ENCODE measurements at places on chromosomes 16 and 17.

DNA sequence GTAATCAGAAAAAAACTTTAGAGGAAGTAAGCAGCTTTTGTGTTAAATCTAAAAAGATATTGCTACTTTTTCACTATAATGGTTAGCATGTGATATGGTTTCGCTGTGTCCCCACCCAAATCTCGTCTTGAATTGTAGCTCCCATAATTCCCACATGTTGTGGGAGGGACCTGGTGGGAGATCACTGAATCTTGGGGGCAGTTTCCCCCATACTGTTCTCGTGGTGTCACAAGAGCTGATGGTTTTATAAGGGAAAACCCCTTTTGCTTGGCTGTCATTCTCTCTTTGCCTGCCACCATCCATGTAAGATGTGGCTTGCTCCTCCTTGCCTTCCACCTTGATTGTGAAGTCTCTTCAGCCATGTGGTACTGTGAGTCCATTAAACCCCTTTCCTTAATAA lies 117.1 kb downstream of the KCNJ2 start:
- no peak for DNase-seq

GRCh38 chr17:39756380-39757079 lies 18.8 kb downstream of the GRB7 start:
- no peak for DNase-seq

DNA sequence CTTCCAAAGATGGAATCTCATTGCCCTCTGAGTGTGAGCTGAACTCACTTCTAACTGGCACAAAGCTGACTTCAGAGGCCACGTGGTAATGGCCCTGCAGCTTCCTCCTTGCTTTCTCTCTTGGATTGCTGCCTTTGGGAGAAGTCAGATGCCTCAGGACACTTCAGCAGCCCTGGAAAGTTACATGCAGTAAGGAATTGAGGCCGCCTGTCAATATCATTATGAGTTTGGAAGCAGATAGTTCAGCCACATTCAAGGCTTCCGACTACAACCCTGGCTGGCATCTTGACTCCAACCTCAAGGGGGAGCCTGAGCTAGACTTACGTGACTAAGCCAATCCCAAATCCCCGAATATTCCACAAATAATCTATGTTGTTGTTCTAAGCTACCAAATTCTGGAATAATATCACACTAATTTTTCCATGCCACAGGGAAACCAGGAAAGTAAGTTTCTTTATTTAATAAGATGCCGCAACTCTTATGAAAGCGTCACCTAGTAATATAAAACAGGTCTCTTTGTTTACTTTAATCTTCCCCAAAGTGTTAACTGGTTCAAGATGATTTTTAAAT lies 13.6 kb downstream of the CEP20 start:
- no peak for DNase-seq

- DNase-seq = no peak
Observed at GRCh38 chr17:30363715-30364202, 15.0 kb upstream of the CPD start.

DNA sequence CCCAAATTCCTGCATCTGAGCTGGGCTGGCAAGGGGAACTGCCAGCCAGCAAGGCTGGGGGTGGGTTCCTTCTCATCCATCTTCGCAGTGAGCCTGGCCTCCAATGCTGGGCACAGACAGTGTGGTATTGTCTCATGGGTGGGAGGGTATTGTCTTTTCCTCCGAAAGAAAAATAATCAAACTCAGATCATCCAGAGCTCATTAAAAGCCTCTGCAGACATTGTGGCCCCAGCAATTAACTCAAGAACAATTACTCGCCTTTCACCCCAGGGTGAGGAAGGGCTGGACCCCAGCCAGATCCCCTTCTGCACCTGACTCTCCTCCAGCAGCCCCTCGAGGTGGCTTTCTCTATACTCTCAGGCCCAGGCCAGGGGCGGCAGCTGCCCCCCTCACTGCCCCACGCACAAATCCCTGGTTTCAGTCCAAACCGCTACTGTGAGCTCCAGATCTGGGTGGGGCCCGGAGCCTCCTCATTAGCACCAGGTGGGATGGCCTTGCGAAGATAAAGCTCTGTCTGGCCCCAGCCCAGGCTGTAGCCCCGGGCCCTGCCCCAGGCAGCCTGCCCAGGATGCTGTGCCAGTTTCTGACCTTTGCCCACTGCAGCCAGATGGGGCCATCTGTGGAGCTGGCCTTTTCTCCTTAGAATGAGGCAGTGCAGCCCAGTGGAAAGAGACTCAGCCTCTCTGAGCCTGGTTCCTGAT lies 2.3 kb upstream of the KRT15 start:
- DNase-seq = peak; percentile 87

DNA sequence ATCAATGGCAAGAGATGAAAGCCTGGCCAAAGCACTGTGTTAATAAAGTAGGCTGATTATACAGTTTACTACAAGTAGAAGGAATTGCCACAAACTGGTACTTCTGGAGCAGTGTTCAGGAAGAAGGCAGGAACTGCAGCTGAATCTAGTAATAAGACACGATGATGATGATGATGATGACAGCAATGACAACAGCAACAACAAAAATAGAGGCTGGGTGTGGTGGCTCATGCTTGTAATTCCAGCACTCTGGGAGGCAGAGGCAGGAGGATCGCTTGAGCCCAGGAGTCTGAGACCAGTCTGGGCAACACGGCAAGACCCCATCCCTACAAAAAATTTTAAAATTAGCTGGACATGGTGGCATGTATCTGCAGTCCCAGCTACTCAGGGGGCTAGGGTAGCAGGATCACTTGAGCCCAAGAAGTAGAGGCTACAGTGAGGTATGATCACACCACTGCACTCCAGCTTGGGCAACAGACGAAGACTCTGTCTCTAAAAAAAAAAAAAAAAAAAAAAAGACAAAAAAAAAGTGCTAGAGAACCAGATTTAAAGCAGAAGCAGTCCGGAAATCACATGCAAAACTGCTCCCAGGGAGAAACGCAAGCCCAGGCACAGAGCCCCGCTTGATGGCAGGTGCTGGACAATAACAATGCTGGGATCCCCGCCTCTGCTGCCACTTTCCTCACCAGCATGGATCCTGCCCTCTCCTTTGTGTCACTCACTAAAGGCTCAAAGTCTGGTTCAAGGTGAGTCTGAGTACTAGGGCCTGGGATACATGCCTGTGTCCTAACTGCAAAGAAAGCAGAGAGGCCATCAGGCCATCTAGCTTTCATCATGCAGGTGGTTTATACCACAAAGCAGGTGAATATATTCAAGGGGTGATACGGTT lies 44.8 kb downstream of the CPPED1 start:
- DNase-seq = no peak

- no peak for DNase-seq
Observed at GRCh38 chr17:81067391-81067811, 32.5 kb downstream of the BAIAP2 start.
